ENCODE measurements at places on chromosomes 3 and 15. TPM values are rescaled to one million over a fixed set of nuclear protein-coding genes. Genes with fewer than 3 reads are reported as not detected.
A peak's percentile ranks its signal among the peaks of the same experiment; 100 is the strongest.

The ANKRD34C gene
- total RNA-seq = not detected

The TRAT1 gene
- not detected for total RNA-seq

The ACKR4 gene
- not detected for total RNA-seq

The NPAP1 gene
- not detected for total RNA-seq

The CAMP gene
- not detected for total RNA-seq

The ROBO2 gene
- not detected for total RNA-seq

The WDR93 gene
- not detected for total RNA-seq

The PDIA3 gene
- 210 TPM for total RNA-seq

The GCNT3 gene
- 7.7 TPM for total RNA-seq

The NAA50 gene
- 352 TPM for total RNA-seq

The GRK7 gene
- total RNA-seq = not detected

The CALML4 gene
- total RNA-seq = 8.7 TPM

The DGKG gene
- 10.2 TPM for total RNA-seq

- no peaks in the 10 kb centered on the region for H3K4me1 ChIP-seq
- H3K4me3 ChIP-seq = no peak overlapping the region
- no peaks in the 10 kb centered on the region for H3K36me3 ChIP-seq
- H3K27me3 ChIP-seq = no peaks in the 10 kb centered on the region
Observed at GRCh38 chr15:69722924-69723323, 270.3 kb downstream of the RPLP1 start.

- H3K36me3 ChIP-seq = no peaks in the 10 kb centered on the region
- no peak for DNase-seq
- H3K27me3 ChIP-seq = no peaks in the 10 kb centered on the region
- no peak overlapping the region for H3K27ac ChIP-seq
- H3K4me1 ChIP-seq = no peaks in the 10 kb centered on the region
Observed at GRCh38 chr3:16828815-16829214, 55.9 kb upstream of the PLCL2 start.

GRCh38 chr3:119457246-119457645, 6.2 kb downstream of the TMEM39A start:
- H3K36me3 ChIP-seq = peaks cover 11% of the 10 kb centered on the region
- peaks cover 26% of the 10 kb centered on the region for H3K4me1 ChIP-seq
- no peak for DNase-seq
- H3K27ac ChIP-seq = no peak overlapping the region
- H3K4me3 ChIP-seq = no peak overlapping the region
- no peaks in the 10 kb centered on the region for H3K27me3 ChIP-seq

GRCh38 chr15:65626856-65627255, 5.1 kb downstream of the SLC24A1 start:
- peaks cover 4% of the 10 kb centered on the region for H3K36me3 ChIP-seq
- H3K27ac ChIP-seq = no peak overlapping the region
- no peak overlapping the region for H3K4me3 ChIP-seq
- peaks cover 22% of the 10 kb centered on the region for H3K4me1 ChIP-seq
- no peaks in the 10 kb centered on the region for H3K27me3 ChIP-seq
- DNase-seq = no peak

- no peak overlapping the region for H3K4me3 ChIP-seq
- no peak overlapping the region for H3K27ac ChIP-seq
- H3K36me3 ChIP-seq = peaks cover 10% of the 10 kb centered on the region
- peaks cover 57% of the 10 kb centered on the region for H3K4me1 ChIP-seq
Observed at GRCh38 chr15:66405007-66405406, 18.3 kb downstream of the MAP2K1 start.

- no peak for DNase-seq
- H3K27me3 ChIP-seq = no peaks in the 10 kb centered on the region
- H3K27ac ChIP-seq = no peak overlapping the region
- peaks cover 17% of the 10 kb centered on the region for H3K4me1 ChIP-seq
Observed at GRCh38 chr3:188554404-188554803, 400.4 kb downstream of the LPP start.

- no peak for DNase-seq
- peaks cover 33% of the 10 kb centered on the region for H3K4me1 ChIP-seq
- H3K36me3 ChIP-seq = 0 out of 2 replicates have a peak, but pooled peaks cover 1% of the 10 kb centered on the region
Observed at GRCh38 chr15:60416484-60416883, 18.7 kb upstream of the ANXA2 start.

DNA sequence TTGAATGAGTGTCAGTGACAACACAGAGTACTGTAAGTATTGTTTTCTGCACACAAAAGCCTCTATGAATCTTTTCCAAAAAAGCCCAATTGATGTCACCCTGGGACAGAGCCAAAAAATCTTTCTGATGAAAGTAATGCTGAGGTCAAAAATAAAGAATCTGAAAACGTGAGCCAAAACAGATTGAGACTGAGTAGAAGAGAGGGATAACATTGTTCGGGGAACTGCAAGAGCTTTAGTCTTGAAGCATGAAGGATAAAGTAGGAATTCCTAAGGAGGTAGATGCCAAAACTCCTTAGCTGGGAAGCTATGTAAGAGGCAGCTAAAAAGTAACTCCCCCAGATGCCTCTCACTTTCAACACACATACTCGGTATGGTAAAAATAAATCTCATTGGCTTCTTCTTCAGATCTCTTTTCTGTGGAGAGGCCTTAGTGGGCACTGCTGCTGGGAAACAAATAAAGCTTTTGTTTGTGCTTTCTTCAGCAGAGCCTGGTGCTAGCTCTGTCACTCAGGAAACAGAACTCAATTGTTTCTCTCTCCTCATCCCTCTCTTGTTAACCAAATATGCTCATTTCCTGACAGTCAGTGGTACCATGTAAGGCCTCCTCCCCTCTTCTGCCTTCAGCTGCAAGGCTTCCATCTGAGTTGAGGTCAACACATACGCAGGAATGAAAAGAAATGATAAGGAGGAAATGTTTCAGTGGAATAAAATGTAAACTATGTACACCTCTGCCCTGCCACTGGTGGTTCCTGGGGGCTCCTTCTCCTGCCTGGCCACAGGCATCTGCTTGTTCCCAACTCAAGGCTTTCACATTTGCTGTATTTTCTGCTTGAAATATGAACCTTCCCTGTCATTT, 58.1 kb downstream of the CD200 start:
- H3K4me1 ChIP-seq = no peaks in the 10 kb centered on the region
- no peaks in the 10 kb centered on the region for H3K36me3 ChIP-seq
- no peaks in the 10 kb centered on the region for H3K27me3 ChIP-seq
- no peak overlapping the region for H3K4me3 ChIP-seq

DNA sequence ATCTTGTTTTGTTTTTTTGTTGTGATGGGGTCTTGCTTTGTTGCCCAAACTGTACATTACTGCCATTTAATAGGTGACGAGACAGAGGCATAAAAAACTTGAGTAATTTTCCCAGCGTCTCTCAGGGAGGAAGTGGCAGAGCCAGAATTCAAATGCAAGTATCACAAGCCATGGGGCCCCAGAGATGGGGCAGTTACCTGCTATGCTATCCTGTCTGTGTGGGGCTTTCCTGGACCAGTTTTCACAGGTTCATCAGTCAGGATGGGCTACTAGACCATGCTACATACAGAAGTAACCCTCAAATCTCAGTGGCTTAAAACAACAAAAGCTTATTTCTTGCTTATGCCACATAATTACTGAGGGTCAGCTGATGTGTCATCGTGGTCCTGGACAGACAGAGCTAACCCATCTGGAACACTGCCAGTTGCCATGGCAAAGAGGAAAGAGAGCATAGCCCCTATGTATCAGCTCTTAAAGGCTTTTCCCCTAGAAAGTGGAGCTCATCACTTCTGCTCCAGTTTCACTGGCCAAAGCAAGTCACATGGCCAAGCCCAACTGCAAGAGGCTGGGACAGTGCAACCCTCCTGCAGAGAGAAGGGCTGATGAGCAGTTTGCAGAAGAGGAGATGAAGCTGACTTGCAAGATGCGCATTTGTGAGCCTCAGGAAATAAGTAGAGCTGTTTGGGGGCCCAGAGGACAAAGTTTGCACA, 31.7 kb upstream of the SYNM start:
- H3K27ac ChIP-seq = no peak overlapping the region
- peaks cover 9% of the 10 kb centered on the region for H3K4me1 ChIP-seq
- H3K4me3 ChIP-seq = no peak overlapping the region
- no peaks in the 10 kb centered on the region for H3K36me3 ChIP-seq

GRCh38 chr15:81511138-81511537, 137.1 kb upstream of the TMC3 start:
- H3K27ac ChIP-seq = no peak overlapping the region
- no peak for DNase-seq
- no peaks in the 10 kb centered on the region for H3K4me1 ChIP-seq
- no peaks in the 10 kb centered on the region for H3K36me3 ChIP-seq
- H3K4me3 ChIP-seq = no peak overlapping the region

- no peak for DNase-seq
- no peaks in the 10 kb centered on the region for H3K4me1 ChIP-seq
- no peak overlapping the region for H3K4me3 ChIP-seq
Observed at GRCh38 chr3:128803307-128803706, 76.1 kb upstream of the ACAD9 start.

DNA sequence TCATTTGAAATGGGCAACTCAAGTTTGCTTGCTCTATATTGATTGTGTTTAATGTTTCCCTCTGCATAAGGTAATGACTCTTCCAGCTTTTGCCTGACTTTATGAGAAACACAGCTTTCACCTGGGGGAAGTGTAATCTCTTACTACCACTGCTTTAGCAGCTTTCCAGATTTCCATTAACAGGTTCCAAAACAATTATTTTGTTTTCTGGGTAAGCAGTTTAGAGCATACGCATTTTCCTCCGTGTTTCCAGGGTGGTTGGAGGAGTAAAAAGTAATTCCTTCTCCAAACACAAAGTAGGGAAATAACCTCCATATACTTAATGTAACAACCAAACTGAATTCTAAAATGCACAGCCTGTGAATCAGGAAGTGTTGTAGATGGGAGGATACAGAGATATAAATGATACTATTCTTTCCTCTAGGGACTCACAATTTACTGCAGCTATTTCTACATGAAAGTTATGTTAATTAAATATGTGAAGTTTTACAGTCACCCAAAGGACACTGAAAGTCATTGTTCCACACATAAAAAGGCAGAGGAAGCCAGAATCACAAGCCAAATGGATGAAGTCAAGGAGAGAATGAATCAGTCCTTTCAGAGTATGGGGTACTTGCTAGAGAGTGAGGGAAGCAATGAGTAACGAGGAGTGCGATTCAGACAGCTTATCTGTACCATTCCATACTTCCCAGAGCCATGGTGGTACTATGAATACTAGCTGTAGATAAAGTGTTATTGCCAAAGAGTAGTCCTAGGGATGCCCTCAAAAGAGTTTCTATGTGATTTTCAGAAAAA, 16.6 kb downstream of the ST3GAL6 start:
- no peak overlapping the region for H3K4me3 ChIP-seq
- peaks cover 99% of the 10 kb centered on the region for H3K4me1 ChIP-seq
- H3K36me3 ChIP-seq = no peaks in the 10 kb centered on the region
- no peaks in the 10 kb centered on the region for H3K27me3 ChIP-seq
- DNase-seq = peak; percentile 41
- peak overlapping the region; percentile 83 for H3K27ac ChIP-seq

GRCh38 chr3:162354356-162354755, 857.7 kb downstream of the OTOL1 start:
- H3K4me3 ChIP-seq = no peak overlapping the region
- DNase-seq = no peak
- no peaks in the 10 kb centered on the region for H3K27me3 ChIP-seq
- no peaks in the 10 kb centered on the region for H3K36me3 ChIP-seq
- no peak overlapping the region for H3K27ac ChIP-seq

DNA sequence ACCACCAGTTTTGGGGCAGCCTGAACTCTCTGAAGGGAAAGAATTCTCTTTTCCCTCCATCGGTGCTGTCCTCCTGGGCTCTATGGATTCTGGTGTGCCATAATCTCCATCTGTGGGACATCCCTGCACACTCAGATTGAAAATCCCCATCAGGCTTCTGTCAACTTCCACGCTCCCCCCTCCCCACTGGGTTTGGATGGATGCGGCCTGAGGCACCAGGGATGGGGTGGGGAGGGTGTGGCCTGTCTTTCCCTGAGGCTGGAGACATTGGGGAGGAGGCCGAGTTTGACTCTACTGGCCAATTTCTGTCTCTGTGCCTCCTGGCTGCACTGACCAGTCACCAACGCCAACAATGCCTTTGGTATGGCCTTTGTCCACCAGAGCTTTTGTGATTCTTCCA, 16.3 kb upstream of the FBLN2 start:
- DNase-seq = no peak
- no peaks in the 10 kb centered on the region for H3K4me1 ChIP-seq
- H3K27me3 ChIP-seq = peaks cover 73% of the 10 kb centered on the region
